Activated T-cell treated with anti-CD3 and anti-CD28 coated beads, Interleukin-2, amount 50 U/mL, for 4 hours (primary cell): ENCODE measurements at places on chromosomes 4 and X. TPM values are rescaled to one million over a fixed set of nuclear protein-coding genes. Genes with fewer than 3 reads are reported as not detected.

- DNase-seq: peak; percentile 60
Measured at GRCh38 chrX:14032406-14032805, 2.7 kb upstream of the GEMIN8 start.

GRCh38 chrX:24508375-24508774, 43.3 kb downstream of the PDK3 start:
- no peak for DNase-seq

GRCh38 chr4:84677093-84677492, 94.2 kb downstream of the CDS1 start:
- no peak for DNase-seq

DNA sequence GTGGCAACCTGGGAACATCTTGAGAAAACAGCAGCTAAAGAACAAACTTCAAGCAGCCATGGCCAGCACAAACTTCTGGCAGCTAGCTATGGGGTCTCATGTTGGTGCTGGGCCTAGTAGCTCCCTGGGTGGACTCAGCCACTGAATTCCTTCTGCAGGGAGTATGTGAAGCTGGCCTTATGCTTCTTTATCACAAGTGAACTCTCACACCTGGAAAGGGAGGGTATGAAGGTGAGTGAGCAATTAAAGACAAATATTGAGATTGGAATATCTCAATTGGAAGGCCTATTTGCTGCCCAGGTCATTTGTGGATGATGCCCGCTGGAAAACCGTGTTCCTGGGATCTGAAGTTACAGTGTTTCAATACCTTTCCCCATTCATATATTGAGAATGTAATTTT, 153.3 kb upstream of the RPS6KA3 start:
- DNase-seq: no peak

- DNase-seq: no peak
Measured at GRCh38 chrX:38318606-38319005, 8.7 kb downstream of the RPGR start.

DNA sequence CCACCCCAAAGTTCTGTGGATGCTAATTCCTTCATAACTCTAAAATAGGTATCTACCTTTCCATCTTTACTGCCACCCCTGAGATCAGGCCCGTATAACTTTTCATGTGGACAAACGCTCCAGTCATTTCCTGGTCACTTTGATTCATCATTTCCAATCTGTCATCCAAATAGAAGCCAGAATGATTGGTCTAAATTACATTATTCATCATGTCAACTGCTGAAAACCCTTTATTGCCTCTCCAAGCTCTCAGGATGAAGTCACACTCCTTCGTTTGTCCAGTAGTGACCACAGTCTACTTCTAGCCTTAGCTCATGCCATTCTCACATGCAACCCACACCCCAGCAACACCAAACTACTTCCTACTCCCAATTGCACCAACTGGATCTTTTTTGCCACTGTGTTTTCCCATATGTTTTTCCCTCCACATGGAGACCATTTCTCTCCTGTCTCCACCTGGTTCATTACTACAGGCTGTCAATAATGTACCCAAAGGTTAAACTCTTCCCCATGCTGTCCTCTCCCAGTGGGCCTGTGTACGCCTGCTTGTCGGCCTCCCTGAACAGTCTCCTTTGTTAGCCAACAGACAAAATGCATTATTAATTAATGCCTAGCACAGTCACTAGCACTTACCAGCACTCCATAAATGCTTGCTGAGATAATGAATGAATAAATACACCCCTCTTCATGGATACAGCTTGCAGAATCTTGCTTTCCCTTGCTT, 382.6 kb upstream of the NOCT start:
- DNase-seq: no peak

TCEAL2 gene
- total RNA-seq: not detected

- DNase-seq: no peak
Measured at GRCh38 chr4:142091085-142091513, 454.7 kb downstream of the IL15 start.

GASK1B gene
- total RNA-seq: 0.15 TPM

OTC gene
- total RNA-seq: not detected

- no peak for DNase-seq
Measured at GRCh38 chrX:139945075-139945474, 12.2 kb upstream of the ATP11C start.

UGT2B11 gene
- not detected for total RNA-seq
